ENCODE measurements at places on chromosomes 13 and 19.

DNA sequence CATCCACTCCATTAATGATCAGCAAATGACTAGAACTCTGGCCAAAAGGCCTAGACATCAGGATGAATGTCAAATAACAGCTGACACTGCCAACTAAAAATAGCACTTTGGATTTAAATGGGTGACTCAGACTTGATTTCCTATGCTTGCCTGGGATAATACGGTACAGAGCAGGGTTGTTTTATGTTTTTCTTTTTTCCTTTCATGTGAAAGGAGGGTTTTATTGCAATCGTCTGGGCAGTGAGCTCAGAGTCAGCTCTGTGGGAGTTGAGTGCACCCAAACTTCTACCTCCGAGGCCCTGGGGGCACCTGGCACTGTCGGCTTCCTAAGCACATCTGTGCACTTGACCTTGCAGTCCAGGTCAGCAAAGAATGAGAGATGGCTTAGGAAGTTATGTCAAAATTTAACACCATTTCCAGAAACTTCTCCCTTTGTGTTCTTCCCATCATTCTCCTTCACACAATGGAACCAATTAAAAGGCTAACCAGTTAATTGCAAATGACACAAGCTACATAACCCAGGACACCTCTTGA, 134.1 kb downstream of the LACC1 start:
- no peak for DNase-seq

- no peak for DNase-seq
Measured at GRCh38 chr19:56091066-56091490, 30.0 kb downstream of the ZNF787 start.

- DNase-seq, result no peak
Measured at GRCh38 chr13:70534466-70534865, 426.2 kb upstream of the KLHL1 start.

GRCh38 chr13:75959861-75960481, 323.8 kb downstream of the LMO7 start:
- DNase-seq, result no peak

GRCh38 chr13:52961256-52961910, 67.2 kb upstream of the OLFM4 start:
- DNase-seq, result no peak

DNA sequence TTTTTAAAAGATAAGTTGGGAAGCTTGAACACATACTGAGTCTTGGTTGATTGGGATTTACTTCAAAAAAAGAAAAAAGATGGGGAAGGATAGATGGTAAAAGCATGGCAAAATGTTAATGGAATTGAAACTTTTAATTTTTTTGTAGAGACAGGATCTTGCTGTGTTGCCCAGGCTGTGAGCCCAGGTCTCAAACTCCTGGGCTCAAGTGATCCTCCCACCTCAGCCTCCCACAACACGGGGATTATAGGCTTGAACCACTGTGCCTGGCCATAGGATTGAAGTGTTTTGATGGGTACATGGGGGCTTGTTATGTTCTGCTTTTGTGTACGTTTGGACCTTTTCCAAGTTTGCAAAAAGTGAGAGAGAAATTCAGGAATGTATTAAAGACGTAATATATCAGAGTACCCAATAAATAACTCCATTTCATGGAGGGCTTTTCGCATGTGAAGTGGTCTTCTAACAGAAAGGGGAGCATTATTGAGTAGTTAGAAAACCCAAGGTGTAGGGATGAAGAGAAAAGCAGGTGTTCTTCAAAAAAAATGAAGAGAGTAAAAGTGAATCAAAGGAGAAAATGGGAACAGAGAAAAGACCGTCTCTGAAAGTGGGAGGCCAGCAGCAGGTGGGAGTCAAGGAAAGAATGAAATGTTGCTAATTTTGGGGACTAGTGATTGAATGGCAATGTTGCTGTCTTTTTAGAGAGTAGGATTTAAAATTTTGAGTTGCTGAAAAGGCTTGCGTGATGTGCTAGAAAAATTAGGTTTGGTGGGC, 55.2 kb downstream of the GARRE1 start:
- no peak for DNase-seq

- DNase-seq, result no peak
Measured at GRCh38 chr13:93375491-93375890, 148.9 kb downstream of the GPC6 start.

GRCh38 chr19:41746593-41747227, 8.6 kb upstream of the CEACAM6 start:
- peak; percentile 11 for DNase-seq

GRCh38 chr13:92573467-92574057, 653.0 kb upstream of the GPC6 start:
- peak; percentile 28 for DNase-seq

GRCh38 chr13:38308736-38309135, 40.9 kb upstream of the UFM1 start:
- no peak for DNase-seq

DNA sequence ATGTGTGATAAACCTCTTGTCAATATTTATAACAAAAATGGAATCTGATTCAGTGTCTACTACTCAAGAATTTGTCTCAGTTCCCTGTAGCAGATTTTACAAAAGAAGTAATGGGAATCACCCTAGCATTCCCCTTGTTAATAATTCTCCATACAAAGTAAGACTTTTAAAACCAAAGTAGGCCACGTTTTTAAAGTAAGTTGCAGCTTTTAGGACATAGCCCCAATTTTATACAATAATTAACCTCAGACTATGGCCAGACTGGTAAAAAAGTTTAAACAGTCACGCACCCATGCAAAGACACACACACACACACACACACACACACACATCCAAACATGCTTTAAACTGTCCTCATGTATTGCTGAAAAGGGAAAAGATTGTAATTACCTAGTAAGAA, 589.9 kb downstream of the PCDH9 start:
- DNase-seq, result no peak

DNA sequence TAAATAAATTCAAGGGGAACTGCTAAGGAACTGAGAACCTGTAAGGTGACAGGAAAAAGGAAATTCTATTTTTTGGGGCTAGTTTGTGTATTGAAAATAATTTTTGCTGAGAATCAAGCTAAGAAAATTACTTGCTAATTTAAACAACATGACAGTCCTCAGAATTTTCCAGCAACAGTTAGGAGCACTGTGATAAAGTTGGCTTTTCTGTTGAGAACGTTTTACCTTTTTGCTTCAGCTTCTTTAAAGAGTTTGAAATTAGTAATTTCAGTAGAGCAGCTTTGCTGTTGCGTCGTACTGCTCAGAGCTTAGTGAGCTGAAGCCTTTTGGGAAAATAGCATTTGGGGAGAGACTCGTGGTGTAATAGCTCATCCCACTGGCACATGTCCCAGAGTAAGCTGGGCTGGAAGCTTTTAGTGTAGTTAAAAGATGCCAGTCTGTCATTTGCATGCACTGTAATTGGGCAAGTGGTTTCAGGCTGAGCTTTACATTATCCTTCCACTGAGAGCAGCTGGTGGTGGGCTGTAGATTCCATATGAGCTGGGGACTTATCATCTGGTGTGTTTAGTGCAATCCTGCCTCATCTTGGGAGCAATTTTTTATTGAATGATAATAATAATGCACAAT, 69.8 kb downstream of the LRCH1 start:
- DNase-seq, result peak; percentile 34

- no peak for DNase-seq
Measured at GRCh38 chr13:112968380-112968909, 569 bp upstream of the MCF2L start.

GRCh38 chr19:42362891-42363440, 27.1 kb downstream of the CNFN start:
- DNase-seq, result no peak

GRCh38 chr13:90867336-90867683, 480.2 kb upstream of the MIR17HG start:
- peak; percentile 54 for DNase-seq

DNA sequence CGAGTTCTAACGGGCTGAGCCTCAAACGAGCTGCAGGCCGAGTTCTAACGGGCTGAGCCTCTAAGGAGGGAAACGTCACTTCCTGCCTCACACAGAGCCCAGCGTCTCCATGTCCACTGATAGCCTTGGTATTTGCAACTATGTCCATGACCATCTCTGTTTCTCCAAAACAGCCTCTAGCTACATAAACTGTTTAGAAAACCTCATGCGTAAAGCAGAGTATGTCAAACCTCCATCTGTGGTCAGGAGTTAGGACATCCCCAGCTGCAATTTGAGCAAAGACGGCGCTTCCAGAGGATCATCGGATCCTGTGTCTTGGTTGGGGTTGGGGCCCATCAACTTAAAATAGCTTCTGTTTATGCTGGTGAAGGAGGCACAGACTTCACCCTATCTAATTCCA, 20.8 kb downstream of the RASA3 start:
- DNase-seq, result no peak

- DNase-seq, result no peak
Measured at GRCh38 chr19:10093295-10094186, 7.4 kb downstream of the SHFL start.

GRCh38 chr19:5590151-5590864, 22.6 kb upstream of the TINCR start:
- DNase-seq, result no peak

DNA sequence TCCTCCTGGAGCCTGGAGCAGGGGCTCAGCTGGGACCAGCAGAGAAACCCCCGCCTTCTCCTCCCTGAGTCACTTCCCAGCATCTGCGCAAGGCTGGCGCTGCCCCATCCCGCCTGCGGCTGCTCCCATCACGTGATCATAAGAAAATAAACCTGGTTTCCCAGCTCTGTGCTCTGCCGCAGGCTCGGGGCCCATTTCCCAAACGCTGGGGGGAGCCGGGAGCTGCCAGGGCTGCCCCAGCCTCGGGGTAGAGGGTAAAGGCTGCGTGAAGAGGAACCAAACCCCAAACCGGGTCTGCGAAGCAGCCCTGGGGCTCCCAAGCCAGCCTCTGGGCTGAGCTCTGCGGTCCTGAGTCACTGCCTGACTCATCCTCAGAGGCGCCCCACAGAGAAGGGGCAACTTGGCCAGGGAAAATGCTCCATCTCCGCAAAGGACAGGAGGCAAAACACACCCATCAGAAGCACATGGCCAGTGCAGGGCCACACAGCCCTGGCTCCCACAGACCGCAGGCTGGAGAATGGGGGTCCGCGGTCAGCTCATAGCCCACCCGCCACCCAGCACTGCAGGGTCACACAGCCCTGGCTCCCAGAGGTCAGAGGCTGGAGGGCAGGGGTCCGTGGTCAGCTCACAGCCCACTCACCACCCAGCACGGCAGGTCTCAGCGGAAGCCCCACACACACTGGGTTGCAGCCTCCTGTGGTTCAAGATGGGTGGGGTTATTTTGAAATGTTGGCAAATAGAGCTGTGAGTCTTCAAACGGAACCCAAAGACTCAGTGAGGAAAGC, 67.1 kb downstream of the RASA3 start:
- DNase-seq, result peak; percentile 81

- no peak for DNase-seq
Measured at GRCh38 chr13:90099847-90100246, 1247.6 kb upstream of the MIR17HG start.

DNA sequence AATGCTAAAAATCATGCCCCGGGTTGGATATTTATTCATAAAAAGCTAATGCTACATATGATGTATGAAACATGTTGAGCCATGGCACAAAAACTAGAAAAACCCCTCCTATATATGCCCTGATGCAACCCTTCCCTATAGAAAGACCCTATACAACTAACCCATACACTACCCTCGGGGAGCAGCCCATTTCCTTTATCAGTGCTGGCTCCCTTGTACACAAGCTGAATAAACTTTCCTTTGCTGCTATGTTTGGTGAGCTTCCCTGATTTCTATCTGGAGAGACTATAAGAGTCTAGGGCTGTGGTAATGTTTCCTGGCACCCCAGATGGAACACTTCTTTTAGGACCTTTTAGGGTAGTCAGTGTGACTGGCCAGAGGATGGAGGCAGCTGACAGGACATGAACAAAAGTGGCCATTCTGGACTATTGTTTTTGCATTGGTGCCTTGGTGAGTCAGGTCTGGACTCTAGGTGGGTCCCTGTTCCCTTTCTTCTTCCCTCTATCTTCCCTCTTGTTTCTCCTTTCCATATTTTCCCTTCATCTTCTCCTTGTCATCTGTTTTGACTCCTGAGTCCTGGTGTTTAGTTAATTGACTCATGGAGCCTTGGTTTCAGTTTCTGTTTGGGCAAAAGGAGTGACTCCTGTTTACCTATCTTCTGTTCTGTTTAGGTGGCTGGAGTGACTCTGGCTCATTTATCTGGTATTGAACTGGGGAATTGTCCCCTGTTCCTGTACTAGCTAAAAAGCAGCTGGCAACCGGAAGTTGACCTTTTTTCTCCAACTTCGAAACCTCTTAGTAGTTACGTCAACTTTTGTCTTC, 1321.8 kb upstream of the PCDH9 start:
- no peak for DNase-seq

- DNase-seq, result no peak
Measured at GRCh38 chr13:35994131-35994966, 136.8 kb downstream of the DCLK1 start.

- no peak for DNase-seq
Measured at GRCh38 chr19:53671663-53672062, 39.9 kb downstream of the DPRX start.

GRCh38 chr19:35017507-35017906, 12.8 kb upstream of the SCN1B start:
- DNase-seq, result peak; percentile 28

DNA sequence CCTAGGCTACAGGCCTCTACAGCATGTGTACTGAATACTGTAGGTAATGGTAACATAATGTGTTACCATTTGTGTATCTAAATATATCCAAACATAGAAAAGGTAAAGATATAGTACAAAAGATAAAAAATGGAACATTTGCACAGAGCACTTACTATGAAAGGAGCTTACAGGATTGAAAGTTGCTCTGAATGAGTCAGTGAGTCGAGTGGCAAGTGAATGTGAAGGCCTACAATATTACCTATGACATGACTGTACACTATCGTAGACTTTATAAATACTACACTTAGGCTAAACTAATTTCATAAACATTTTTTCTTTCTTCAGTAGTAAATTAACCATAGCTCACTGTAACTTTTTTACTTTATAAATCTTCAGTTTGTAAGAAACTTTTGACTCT, 35.1 kb downstream of the LPAR6 start:
- DNase-seq, result no peak

DNA sequence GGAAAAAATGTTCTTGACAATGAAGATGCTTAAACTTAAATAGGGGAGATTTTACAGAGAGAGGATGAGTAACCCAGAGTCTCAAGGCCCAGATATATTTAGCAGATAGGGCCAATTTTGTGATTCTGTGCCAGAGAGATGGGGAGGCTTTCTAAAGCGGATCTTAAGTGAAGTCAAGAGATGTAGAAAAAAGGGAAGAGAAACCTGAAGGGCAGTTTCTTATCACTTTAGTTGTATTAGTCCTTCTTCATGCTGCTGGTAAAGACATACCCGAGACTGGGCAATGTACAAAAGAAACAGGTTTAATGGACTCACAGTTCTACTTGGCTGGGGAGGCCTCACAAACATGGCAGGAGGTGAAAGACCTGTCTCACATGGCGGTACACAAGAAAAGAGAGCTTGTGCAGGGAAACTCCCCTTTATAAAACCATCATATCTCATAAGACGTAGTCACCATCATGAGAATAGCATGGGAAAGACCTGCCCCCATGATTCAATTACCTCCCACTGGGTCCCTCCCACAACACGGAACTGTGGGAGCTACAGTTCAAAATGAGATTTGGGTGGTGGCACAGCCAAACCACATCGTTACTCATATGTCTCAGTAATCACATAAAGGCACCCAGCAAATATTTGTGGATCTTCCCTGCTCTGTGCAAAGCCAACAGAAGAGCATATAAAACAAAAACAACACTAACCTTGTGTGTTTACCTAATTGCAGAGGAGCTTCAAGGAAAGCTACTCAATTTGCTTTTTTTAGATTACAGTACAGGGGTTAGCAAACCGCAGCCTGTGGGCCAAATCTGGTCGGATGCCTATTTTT, 102.6 kb upstream of the MYCBP2 start:
- DNase-seq, result no peak

GRCh38 chr19:33303791-33304345, 1.5 kb upstream of the CEBPA start:
- no peak for DNase-seq

GRCh38 chr13:95180513-95181245, 120.6 kb downstream of the ABCC4 start:
- no peak for DNase-seq

Data from midbrain (tissue), 1 donor.